ENCODE measurements at places on chromosomes 3 and 15.

- DNase-seq = no peak
These were observed 457.1 kb downstream of the SQOR start for GRCh38 chr15:46091860-46092450.

DNA sequence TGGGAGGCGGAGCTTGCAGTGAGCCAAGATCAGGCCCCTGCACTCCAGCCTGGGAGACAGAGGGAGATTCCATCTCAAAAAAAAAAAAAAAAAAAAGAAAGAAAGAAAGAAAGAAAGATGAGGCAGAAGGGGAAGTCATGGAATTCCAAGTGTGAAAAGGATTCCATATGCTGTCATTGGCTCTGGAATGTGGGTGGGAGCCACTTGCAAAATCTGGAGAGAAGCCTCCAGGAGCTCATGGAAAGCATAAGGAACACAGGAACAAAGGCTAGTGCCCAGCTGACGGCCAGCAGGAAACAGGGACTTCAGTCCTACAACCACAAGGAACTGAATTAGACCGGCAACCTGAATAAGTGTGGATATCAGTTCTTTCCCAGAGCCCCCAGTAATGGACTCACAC is 12.5 kb upstream of the TRAK1 start:
- no peak for DNase-seq

DNA sequence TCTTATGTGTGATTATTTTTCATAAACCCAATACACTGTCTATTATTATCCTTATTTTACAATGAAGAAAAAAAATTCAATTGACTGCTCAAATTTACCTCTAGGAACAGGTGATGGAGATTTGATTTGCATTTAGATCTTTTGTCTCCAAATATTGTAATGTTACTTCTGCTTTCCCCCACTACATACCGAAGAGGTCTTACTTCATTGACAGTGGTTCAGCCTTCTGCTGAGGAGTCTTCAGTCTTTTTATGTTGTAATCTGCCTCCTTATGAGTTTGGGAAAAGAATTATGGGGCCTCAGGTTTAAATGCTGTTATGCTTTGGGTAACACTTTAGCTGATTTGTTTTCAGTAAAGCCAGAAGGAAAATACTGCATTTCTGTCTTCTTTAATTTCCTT is 199.5 kb downstream of the LPP start:
- DNase-seq = no peak

DNA sequence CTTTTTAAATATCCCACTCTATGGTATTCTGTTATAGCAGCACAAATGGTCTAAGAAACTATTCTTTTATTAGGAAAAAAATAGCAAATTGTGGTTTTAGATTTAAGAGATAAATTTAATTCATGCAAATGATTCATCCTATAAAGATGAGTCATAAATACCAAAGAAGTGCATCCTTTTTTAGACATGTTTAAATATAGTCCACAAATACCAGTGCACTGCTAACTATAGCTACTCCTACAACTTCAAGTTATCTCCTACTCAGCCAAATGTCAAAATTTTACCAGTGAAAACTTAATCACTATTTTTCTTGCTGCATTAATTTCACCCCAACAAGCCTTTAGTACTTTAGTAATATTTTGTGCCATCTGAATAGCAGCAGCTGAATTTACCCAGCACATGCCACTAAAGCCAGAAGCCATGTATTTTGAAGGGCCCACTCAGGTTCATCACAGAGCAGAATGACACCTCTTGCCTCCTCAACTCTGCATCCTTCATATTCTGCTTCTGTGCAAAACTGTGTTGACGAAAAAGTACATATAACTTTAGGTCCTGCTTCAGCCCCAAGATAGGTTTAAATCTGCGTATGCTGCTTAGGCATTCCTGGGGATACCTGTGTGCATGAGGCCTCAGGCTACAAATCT is 24.9 kb downstream of the CX3CR1 start:
- DNase-seq = no peak

DNA sequence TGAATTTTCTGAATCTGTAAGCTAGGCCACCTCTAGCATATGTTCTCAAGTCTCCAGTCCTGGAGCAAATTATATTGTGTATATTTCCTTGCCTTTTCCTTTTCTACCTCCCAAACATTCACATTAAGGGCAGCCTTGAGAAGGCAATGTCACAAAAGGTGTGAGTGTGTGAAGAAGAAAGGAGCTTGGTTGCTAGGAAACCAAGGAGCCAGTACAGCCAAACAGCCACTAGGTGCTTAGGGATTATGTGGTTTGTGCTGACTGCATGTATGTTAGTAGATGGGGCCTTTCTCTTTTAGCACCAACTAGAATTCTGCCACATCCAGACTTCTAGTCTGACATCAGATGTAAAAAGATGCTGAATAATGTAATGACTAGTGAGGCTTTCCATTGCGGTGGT is 118.8 kb upstream of the DAZL start:
- no peak for DNase-seq

DNA sequence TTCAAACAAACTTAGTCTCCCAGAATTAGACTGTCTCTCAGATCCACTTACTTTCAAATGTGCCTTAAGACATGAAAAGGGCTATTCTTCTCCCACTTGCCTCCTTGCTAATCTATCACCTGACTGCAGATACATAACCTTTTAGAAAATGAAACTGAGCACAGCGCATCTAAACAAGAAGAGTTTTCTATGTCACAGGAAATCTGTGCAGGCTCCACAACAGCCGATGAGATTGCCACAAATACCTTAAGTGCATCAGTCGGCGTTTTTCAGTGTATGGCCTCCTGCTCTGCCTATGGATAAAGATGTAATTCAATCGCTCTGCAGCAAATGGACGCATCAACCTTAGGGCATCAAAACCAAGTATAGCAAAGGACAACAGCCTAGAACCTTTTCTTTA is 544.2 kb downstream of the FOXP1 start:
- DNase-seq = no peak

DNA sequence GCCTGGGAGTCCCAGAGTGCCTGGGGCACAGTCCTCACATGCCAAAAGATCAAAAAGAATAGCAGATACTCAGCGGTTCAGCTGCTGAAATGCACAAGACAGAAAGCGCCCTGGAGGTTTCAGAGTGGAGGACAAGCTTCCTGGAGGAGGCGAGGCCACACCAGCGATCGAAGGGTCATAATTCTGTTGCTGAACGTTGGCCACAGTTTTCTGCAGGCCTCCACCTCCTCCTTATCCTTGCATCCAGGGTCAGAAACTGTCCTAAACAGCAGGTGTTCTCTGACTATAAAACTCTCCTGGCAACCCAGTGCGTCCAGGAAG is 220.3 kb upstream of the LINGO1 start:
- DNase-seq = no peak

- DNase-seq = no peak
These were observed 69.6 kb downstream of the CGNL1 start for GRCh38 chr15:57445872-57446271.

- no peak for DNase-seq
These were observed 537.3 kb upstream of the TGFBR2 start for GRCh38 chr3:30069056-30069455.

- DNase-seq = no peak
These were observed 35.1 kb downstream of the IGSF10 start for GRCh38 chr3:151425627-151426340.

DNA sequence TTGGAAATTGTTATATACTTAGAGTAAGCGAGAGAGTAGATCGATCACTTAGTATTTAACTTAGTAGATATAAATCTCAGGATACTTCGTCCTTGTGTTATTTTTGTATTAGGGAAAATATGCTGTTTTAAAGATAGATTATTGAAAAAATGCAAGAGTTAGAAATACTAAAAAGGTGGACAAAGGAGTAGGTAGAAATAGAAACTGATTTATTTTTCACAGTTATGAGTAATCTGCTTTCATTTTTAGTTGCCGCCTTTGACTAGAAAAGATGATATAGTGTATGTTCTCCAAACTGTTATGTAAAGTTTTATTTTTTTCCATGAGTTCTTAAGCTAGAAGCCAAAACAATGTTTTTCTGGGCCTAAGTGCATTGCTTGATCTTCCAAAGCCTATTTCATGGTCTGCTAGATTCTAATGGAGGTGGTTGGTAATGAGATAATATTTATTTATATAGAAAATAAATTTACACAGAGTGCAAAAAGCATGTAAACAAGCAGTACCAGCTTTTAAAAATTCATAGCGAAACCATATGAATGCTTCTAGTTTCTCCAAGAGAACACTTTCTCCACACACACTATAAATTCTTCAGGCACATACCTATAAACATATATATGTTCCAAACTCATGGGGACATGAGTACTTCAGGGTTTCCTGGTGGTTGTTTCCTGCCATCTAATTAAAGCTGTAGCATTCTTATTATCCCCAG is 61.1 kb downstream of the DIPK2A start:
- DNase-seq = no peak

- DNase-seq = no peak
These were observed 831 bp upstream of the ROBO2 start for GRCh38 chr3:77038930-77039605.

DNA sequence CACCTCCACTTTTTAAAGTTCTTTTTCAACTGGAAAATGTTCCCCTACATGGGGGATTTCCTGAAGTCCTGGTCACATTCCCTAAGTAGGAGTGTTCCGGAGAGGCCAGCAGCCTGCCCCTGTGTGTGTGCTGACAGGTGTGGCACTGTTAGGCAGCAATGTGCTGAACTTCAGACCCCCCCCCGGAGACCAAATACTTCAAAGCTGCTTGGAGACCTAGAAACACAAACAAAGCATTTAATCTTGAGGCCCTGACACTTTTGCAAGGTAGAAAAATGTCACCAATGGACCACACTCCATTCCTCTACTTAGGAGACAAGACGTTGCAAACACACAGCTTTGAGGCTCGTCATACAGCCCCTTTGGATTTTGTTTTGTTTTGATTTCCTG is 259.6 kb upstream of the CTNNB1 start:
- no peak for DNase-seq

DNA sequence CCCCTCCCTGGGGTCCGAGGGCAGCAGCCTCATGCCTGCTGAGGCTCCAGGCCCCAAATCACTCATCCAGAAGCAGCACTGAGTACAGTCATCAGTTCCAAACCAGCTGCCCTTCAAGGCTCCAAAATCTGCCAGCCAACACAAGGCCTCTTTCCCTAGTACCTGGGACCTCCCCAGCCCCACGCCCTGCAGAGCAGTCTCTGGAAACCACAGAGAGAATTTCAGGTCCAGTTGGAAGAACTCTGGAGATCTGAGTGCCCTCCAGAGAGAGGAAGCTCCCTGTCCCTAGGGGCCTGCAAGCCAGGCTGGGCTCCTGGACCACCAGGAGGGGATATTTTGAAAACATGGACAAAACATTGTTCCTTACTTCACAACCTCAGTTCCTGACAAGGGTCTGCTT is 26.2 kb downstream of the TKT start:
- DNase-seq = no peak

DNA sequence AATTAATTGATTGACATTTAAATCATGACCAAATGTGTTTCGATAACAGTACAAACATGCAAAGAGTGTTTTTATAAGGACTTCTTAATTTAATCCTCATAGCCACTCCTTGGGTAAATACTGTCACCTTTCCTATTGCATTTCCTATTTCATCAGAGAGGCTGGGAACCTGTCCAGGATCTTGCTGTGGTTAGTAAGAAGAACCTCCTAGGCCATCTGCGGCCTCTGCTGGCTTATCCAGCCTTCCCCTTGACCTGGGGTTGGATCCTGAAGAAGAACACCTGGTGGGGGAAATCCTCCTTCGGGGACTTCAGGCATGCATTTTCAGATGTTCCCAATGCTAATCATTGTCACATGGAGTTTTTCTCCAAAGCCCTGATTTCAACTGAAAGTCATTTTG is 25.5 kb downstream of the GLDN start:
- no peak for DNase-seq

GRCh38 chr15:51198701-51199232 is 104.1 kb upstream of the TNFAIP8L3 start:
- no peak for DNase-seq

GRCh38 chr15:31080591-31081014 is 20.9 kb downstream of the TRPM1 start:
- DNase-seq = no peak

DNA sequence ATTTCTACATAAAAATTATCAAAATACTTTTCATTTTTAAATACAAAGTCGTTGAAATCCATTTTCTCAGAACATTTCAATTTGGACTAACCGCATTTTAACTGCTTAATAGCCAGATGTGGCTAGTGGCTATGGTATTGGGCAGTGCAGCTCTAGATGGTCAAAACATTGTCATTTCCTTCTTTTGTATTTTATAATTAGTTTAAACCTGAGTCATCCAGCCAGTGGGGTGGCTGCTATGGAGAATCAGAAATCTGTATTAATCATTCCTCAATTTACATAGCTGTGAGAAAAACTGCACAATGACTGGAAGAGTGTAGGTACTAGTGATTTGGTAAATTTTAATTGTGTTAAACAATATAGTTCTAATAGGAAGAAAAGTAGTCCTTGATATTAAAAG is 245.3 kb downstream of the PDZRN3 start:
- DNase-seq = no peak

DNA sequence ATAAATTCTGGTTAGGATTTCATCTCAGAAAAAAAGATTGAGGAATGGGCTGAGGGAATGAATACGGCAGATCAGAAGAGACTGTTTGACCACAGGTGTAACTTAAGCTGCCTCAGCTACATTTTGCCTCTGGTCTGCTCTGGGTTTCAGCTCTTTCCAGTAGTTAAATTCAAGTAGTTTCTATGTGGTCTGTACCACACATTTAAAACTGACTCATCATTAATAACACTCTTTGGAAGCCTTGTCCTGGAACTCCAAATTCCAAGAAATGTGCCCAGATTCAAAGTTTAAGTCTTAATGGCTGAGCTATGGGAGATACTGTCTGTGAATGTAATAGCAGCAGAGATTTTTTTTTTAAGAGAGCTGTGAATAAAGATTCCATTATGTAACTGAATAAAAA is 133.1 kb upstream of the IGSF10 start:
- no peak for DNase-seq

- no peak for DNase-seq
These were observed 15.4 kb downstream of the PTX3 start for GRCh38 chr3:157452097-157452496.

- DNase-seq = no peak
These were observed 74.6 kb downstream of the TRIM42 start for GRCh38 chr3:140752499-140752898.

DNA sequence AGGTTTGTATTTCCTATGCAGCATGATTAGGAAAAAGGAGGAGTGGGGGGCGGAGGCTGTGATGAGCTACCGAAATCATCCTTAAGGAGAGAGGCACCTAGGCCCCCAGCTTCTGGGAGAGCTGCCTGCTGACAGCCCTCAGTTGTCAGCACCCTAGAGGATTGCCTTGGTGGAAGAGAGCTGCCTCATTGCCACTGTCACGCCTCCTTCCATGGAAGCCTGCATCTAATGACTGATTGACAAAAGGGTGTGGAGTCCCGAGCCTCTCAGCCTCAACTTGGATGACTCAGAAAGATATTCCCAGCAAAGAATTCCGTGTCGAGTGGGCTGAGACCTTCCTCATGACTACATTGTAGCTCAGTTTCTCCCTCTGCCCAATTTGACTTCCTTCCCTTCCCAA is 320.4 kb upstream of the PROK2 start:
- no peak for DNase-seq

- no peak for DNase-seq
These were observed 108.4 kb downstream of the PTPRG start for GRCh38 chr3:61669668-61670299.

DNA sequence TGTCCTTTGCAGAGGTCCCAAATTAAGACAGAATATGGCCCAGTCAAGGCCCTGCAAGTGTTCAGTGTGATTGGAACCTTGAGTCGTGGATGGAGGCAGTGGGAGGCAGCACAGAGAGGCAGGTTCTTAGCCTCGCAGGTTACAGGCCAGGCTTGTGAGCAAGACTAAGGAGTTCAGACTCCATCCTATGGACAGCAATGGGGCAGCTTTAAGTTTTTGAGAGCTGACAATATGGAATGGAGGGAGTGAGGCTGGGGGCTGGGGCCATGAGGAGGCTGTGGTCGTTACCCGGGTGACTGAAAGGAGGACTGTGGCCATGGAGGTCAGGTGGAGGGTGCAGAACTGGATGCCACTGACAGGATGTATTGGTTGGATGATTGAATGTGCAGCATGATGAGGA is 74.1 kb upstream of the PRR23C start:
- no peak for DNase-seq

All from HuH-7.5 (cell line).